ENCODE measurements at places on chromosomes 2 and 18.
A peak's percentile ranks its signal among the peaks of the same experiment; 100 is the strongest.

DNA sequence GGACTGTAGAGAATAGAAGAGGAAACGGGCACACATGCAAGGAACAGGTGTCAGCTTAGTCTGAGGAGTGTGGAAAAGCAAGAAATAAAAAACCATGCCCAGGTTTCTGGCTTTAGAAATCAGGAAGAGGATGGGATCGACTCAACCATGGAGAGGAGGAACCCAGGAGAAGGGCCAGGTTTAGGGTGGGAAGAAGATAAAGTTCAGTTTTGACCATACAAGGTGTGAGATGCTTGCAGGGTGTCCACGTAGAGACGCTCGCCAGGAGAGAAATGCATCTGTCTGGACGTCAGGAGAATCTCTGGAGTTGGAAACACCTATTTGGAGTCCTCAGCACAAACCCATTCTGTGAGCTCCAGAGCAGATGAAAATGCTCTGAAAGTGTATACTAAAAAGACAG, 275.1 kb downstream of the CYRIA start:
- DNase-seq = no peak

DNA sequence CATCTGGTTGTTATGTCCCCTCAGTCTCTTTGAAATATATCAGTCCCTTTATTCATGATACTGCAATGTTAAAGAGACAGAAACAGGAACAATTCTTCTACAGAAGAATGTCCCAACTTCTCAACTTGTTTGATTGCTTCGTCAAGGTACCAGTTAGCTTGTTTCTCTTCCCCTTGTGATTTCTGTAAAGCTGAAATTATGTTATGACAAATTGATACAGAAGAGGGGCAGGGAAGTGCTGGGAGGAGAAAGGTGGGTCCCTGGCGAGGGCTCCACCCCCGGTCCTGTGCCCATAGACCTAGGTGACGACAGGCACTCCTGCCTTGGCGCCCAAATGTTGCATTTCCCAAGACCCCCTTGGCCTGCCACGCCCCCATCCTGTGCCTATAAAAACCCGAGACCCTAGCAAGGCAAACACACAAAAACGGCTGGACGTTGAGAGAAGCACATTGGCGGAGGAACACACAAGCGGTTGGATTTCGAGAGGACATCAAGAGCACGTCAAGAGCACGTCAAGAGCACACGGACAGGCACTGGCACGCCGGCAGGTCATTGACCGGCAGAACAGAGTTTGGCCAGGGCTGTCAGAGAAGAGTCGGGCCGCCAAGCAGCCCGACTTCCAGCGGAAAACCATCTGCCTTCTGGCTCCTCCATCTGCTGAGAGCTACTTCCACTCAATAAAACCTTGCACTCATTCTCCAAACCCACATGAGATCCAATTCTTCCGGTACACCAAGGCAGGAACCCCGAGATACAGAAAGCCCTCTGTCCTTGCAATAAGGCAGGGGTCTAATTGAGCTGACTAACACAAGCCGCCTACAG, 11.5 kb upstream of the RTN4 start:
- no peak for DNase-seq

DNA sequence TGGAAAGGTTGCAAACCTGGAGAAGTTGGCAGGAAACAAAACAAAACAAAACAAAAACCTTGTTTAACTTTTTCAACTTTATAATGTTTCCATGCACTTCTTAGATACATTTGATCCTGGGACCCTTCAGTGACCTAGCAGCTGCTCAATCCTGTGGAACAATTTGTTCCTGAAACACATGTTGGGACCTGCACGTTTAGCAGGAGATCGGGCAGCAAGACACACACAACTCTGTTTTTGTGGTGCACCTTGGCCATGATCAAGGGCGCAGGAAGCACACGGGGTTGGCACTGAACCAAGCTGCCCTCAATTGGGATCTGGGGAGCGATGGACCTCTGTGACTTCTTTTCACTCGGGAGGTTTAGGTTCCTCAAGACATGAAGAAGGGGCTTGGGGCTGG, 268.7 kb downstream of the LOXHD1 start:
- DNase-seq = no peak

GRCh38 chr2:208386541-208386940, 20.1 kb upstream of the PTH2R start:
- no peak for DNase-seq

DNA sequence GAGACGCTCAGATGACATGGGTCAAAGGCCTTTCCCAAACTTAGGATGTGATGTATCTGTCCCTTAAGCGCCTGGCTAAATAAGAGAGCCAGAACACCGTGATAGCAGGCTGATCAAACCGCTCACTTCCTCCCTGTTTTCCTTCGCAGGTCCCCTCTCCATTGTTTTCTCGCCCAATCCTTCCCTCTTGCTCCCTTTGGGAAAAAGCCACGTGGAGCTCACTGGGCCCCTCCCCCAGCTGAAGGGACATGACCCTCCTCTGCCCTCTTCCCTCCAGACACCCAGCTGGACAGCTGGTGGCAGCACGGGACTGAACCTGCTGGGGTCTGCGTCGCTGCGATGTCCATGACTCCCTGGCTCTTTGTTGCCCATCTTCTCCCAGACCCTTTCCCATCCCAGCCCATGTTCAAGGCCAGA, 201.7 kb downstream of the TNS1 start:
- no peak for DNase-seq

DNA sequence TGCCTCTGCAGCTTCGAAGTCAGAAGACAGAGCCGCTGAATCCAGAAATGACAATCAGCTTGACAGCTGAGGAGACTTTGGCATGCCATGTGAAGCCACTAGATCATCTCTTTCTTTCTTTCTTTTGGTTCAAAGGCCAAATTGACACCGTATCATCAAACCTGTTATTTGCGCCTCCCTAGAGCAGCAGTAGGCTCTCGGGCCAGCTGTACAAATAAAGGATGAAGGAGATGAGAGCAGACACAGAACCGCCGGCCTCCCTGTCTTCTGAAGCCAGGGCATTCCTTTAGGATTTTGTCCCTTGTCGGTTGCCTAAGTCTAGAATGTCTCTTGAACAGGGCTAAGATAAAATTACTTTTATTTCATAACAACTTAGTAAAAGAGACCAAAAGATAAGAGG, 36.8 kb downstream of the COL4A4 start:
- no peak for DNase-seq

- DNase-seq = no peak
Observed at GRCh38 chr2:2901384-2902345, 476.0 kb downstream of the EIPR1 start.

DNA sequence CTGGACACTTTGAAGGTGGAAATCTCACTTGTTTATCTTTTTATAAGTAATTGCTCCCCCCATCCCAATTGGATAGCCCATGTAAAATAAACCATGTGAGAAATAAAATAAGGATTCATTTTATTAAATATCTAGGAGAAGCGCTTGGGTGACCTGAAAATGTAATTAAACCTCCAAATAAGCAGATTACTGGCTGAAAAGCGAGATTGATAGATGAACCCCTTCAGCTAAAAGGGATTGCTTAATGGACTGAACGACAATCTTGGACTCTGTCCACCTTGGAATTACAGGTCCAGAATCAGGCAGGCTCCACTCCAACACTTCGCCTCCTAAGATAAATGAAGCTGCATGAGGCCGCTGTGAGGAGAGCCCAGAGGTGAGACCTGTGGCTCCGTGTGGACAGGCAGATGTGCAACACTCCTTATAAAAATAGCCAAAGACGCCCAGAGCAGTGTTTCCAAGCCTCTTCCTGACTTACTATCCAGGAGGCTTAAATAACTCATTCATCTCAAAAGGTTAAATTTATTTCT, 441.5 kb downstream of the MTX2 start:
- DNase-seq = no peak

DNA sequence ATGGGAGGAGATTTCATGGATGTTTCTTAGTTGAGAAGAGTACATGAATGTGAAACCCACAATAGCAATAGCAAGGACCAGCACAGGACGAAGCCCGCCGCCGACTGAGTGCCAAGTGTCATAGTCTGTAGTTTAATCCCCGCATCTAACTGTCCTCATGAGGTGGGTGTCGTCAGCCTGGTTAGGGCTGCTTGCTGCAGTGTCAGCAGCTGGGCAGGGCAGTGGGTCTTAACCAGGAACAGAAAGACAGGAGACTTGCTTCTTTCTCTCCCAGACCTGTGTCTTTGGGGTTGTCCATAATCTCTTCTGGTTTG, 146.6 kb downstream of the VAPA start:
- no peak for DNase-seq

- no peak for DNase-seq
Observed at GRCh38 chr2:100793982-100794381, 26.0 kb upstream of the NPAS2 start.

DNA sequence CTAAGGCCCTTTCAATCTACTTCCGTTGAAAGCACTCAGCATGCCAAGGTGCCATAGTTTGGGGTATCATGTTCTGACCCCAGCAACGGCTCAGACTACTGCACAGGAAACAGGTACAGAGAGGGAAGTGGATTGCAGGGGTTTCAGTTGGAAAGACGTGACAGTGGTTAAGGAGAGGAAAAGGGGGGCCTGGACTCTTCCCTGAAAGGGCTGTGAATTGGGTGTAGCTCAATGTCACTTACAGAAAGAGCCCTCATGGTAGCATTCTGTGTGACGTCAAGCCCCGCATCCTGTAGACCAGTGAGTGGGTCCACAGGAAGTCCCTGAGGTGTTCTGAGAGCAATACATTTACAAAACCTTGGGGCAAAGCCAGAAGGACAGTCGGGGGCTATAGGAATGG, 121.5 kb upstream of the GYPC start:
- no peak for DNase-seq

DNA sequence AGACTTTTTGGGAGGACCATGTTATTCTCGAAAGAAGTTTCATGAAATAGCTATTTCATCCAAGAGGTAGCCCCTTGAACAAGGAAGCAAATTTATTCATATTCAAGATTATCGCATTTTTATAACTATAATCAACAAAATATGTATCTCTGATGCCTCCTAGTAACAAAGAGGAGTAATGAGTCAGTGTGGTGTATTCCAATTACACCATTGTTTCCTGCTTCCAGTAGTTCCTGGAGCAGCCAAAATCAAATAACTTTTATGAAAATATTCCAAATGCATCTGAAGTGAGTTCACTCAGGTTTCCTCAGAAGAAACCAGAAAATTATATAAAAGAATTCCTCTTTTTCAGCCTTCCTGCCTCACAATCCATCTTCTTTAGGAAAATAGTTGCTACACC, 43.0 kb downstream of the ANKRD36B start:
- no peak for DNase-seq

DNA sequence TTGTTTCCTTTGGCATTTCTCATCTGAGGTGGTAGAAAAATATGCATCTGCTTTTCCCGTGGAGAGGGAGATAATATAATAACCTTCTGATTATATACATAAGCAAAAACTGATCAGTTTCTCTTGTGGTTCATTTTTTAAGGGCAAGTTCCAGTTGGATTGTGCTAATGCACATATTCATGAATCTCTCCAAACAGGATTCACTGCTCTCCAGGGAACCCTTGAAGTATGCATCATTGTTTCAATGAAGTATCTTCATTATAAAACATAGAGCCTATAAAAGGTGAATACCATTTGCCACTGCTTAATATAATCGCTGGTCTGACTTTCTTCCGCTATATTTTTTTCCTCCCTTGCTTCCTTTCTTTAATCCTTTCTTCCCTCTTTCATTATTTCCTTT, 384.7 kb downstream of the FIGN start:
- DNase-seq = no peak

- no peak for DNase-seq
Observed at GRCh38 chr2:108414945-108415344, 34.1 kb upstream of the GCC2 start.

GRCh38 chr18:5311301-5311989, 15.9 kb upstream of the ZBTB14 start:
- no peak for DNase-seq

GRCh38 chr2:239186516-239187357, 214.1 kb downstream of the HDAC4 start:
- DNase-seq = no peak

- DNase-seq = no peak
Observed at GRCh38 chr2:158775273-158776027, 19.7 kb upstream of the DAPL1 start.

GRCh38 chr2:219073413-219074129, 12.8 kb upstream of the IHH start:
- peak; percentile 51 for DNase-seq

DNA sequence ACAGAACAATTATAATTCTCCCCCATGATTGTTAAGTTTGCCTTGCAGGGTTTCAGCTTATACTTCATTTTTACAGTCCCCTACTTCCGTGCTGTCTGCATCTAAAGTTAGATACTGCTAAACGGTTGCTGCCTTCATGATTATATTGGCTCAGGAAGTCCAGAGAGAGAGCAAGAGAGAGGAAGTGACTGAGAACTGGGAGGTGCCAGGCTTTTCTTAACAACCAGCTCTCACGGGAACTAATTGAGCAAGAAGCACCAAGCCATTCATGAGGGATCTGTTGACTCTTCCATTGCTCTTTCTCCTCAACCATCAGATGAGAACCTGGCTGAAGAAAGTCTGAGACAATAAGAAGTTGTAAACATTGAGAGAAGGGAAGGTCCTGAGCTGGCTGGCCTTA, 125.5 kb upstream of the SIX2 start:
- DNase-seq = no peak

GRCh38 chr2:37080266-37080665, 3.9 kb downstream of the HEATR5B start:
- DNase-seq = no peak

GRCh38 chr2:110802208-110802932, 70.0 kb downstream of the ACOXL start:
- no peak for DNase-seq

- DNase-seq = no peak
Observed at GRCh38 chr2:31728406-31729064, 147.8 kb upstream of the SRD5A2 start.

DNA sequence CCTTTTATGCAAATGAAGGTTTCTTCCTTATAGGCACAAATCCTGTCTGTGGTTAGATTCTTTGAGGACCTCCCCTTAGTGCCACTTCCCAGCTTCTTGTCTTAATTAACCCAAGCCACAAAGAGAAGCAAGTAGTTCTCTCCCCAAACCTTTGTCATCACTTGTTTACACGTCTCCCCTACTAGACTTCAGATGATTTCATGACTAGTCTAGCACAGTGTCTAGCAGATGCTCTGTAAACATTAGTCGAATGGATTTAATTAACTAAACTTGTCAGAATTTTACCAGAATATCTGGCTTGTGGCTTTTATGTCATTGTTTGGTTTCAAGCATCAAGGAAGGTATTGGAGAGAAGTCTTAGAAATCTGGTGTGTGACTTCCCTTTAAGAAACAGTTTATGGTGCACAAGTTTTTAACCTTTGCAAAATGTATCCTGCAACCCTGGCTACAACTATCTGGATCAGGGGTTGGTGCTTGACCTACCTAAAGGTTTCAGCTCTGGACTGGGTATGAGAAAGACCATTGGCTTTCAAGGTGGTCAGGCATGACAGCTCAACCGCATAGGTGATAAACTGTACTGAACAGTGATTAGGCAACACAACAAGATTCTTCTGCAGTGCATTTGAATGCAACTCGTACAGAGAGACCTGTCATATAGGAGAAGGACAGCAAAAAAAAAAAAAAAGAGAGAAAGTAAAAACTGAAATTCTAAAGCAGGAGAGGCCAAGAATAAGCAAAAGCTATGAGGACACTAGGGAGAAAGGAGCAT, 93.2 kb upstream of the CCDC150 start:
- DNase-seq = no peak
